Activated naive CD8-positive, alpha-beta T cell treated with anti-CD3 and anti-CD28 coated beads for 36 hours (primary cell): ENCODE measurements at places on chromosomes 2 and 18. TPM values are rescaled to one million over a fixed set of nuclear protein-coding genes. Genes with fewer than 3 reads are reported as not detected.

DNA sequence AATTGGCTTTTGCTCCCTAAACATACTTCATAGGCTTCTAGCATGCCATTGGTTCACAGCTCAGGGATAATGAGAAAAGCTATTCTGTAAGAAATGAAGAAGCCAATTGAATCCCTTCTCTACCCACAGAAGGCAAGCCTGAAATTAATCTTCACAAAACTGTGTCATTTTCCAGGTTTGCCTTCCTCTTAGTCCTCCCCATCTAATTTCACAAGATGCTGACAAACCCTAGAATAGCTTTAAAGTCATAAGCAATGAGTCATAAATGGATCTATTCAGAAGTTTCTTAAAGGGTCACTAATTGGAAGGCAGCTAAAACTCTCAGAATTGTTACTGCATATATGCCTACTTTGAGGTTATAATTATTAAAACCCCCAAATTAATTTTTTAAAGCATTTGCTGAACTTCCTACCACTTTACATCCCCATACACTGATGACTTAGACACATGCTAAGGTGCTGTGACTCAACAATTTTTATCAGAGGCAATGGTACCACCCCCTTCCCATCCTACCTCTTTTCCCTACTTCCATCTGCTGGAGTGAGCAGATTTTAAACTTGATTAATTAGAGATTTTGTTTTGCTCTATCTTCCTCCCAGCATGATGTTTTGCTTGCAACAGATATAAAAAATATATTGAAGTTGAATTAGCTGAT is 51.3 kb upstream of the NABP1 start:
- no peak overlapping the region for H3K4me3 ChIP-seq
- H3K4me1 ChIP-seq: peaks cover 41% of the 10 kb centered on the region
- H3K36me3 ChIP-seq: peaks cover 11% of the 10 kb centered on the region
- no peak for DNase-seq

DNA sequence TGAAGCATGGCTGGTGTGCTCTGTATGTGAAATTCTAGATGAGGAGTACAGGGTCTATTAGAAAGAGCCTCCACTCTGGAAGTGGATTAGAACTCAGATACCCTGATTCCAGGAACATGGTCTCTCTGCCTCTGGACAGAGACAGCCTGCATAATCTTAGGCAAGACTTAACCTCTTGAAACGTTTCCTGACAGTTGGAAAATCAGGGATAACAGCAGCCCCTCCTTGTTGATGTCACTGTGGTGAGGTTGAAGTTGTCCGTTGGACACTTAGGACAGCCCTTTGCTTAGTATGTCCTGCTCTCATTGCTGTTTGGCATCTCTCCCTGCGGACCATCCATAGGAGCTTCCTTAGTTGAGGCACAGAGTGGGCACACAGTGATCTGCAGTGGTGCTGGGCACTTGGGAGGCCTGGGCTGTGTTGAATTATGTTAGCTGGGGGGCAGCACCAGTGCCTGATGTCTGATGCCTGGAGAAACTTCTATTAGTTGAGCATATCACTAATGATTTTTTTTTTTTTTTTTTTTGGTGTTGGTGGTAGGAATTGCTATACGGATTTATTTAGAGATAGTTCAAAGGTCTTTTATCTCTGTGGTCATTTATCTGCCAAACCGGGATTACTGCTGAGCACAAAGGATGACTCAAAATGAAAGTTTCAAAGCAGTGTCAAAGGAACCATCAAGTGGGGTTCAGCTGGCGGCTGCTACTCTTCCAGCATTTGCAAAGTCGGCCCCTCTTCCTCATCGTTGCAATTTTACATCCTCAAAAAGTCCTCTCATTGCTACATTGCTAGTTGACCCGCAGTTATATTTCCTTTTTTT is 28.8 kb downstream of the SETBP1 start:
- no peak overlapping the region for H3K27ac ChIP-seq
- DNase-seq: no peak
- peaks cover 22% of the 10 kb centered on the region for H3K27me3 ChIP-seq
- peaks cover 6% of the 10 kb centered on the region for H3K4me1 ChIP-seq
- H3K36me3 ChIP-seq: no peaks in the 10 kb centered on the region

DNA sequence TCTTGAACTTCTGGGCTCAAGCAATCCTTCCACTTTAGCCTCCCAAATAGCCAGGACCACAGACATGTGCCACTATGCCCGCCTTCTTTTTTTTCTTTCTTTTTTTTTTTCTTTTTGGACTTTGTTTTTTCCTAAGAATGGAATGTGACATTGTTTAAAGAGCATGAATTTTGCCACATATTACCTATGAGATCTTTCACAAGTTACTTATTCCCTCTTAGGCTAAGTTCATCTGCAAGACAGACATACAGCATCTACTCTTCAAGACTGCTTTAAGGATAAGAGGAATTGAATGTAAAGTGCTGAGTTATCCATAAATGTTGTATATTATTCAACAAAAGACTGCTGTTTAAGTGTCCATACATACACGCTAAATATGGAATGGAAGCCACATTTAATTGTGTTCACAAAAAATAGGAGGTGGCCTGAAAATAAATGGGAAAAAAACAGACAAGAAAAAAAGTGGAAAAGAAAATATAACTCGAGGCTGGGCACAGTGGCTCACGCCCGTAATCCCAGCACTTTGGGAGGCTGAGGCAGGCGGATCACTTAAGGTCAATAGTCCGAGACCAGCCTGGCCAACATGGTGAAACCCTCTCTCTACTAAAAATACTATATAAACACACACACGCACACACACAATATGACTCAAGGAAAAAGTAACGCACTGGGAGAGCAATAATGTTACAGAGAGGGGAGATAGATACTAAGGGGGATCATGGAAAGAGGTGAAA is 3.2 kb upstream of the PPM1G start:
- peaks cover 11% of the 10 kb centered on the region for H3K36me3 ChIP-seq
- H3K27ac ChIP-seq: no peak overlapping the region
- H3K27me3 ChIP-seq: peaks cover 4% of the 10 kb centered on the region

DNA sequence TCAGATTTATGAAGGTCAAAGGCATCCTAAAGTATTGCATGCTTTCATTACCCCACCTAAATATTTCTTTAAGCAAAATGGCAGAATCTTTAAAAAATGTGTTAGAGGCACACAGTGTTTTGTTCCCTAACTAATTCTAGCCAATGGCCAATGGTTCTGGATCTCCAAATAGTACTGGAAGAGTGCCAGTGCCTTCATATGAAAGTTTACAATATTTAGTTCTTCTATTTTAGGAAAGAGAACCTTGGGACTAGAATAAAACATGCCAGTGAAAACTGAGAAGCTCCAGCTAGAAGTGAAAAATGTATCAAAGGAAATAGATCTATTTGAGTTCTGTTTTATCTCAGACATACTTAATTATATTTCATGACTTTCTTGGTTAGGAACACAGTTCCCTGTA is 37.1 kb downstream of the TACR1 start:
- no peak overlapping the region for H3K4me3 ChIP-seq
- H3K27ac ChIP-seq: no peak overlapping the region
- H3K27me3 ChIP-seq: no peaks in the 10 kb centered on the region
- DNase-seq: no peak

DNA sequence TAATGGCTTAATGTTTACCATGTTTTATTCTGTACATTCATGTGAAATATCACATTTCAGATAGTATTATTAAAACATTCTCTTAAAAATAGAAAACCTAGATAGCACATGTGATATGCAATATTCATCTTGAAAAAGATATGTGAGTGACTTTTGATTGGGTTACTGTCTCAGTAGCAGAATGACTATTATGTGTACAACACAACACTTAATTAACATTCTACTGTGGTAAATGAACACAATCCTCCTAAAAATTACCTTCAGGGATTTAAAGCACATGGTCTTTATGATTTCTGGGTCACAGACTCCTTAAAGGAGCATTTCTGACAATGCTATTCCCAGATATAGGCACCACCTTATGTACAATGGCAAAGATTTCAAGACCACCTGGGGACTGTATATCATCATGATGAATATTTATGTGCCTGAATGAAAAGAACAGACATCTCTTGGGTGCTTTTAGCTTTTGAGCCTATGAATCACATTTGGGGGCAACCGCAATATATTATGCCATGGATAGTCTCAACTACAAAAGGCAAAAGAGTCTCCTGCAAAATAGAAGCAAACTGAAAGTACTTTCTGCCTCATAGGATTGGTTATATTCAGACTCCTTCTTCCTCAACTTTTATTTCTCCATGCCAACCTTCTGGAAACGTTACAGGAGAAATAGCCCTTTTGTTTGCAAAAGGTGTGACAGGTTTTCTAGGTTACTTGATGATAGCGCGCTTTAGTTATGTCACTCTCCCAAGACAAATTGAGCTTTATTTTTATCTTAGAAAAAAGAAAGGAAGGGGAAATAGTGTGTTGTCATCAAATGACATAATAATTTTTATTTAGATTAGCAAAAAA is 259.0 kb downstream of the CALCRL start:
- H3K36me3 ChIP-seq: no peaks in the 10 kb centered on the region
- H3K27me3 ChIP-seq: no peaks in the 10 kb centered on the region
- DNase-seq: no peak
- H3K4me1 ChIP-seq: no peaks in the 10 kb centered on the region

DNA sequence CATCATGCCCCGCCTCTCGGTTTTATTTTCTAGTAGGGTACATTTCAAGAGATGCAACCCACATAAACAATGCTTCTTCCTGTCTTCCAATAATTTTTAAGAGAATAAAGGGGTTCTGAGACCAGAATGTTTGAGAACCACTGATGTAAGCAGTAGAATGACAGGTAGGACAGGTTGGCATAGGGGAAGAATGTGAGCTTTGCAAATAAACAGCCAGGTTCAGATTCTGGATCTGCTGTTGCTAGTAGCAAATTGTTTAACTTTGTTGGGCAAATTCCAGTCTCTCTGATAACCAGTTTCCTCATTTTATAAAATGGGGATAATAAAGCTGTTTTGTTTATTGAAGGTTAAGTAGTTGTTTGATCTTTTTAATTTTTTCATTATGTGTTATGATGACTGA is 32.8 kb downstream of the SOCS6 start:
- DNase-seq: no peak
- H3K4me3 ChIP-seq: no peak overlapping the region
- H3K36me3 ChIP-seq: peaks cover 8% of the 10 kb centered on the region
- H3K27ac ChIP-seq: no peak overlapping the region

DNA sequence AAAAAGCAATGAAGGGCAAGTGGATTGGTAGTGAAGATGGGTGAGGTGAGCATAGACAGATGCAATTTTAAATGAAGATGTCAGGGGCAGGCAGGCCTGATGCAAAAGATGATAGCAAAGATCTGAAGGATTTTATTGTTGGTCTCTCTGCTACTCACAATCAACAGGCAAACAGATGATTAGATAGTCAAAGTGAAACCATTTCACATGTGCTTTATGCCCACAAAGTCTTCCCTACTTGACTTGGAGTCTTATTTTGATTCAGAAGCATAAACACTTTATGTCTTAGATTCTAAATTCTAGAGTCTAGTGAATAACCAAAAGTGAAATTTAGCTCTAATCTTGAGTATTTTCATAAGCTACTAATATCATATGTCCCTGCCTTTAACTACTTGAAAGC is 153.8 kb upstream of the HNRNPA3 start:
- no peaks in the 10 kb centered on the region for H3K4me1 ChIP-seq
- H3K27me3 ChIP-seq: no peaks in the 10 kb centered on the region
- H3K4me3 ChIP-seq: no peak overlapping the region
- H3K27ac ChIP-seq: no peak overlapping the region

DNA sequence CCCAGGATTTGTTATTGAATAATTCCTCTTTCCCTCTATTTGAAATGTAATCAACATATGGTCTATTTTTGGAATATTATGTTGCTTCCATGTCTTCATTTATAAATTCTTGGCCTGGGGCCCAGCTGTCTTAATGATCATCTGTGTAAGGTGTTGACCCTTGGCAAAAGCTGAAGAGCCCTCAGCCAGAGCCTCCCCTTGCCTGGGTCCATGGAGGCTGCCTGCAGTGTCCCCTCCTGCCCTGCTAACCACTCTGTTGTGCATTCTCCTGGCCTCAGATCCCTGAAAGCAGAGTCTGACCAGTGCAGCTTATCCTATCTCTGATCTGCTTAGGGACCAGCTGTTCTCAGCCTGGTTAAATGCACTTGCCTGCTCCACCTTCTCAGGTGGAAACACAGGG is 226.1 kb upstream of the APCDD1 start:
- H3K4me1 ChIP-seq: no peaks in the 10 kb centered on the region
- no peak overlapping the region for H3K4me3 ChIP-seq
- H3K36me3 ChIP-seq: no peaks in the 10 kb centered on the region
- DNase-seq: no peak

- DNase-seq: peak; percentile 13
- peak overlapping the region; percentile 23 for H3K27ac ChIP-seq
- peaks cover 10% of the 10 kb centered on the region for H3K4me1 ChIP-seq
- no peaks in the 10 kb centered on the region for H3K36me3 ChIP-seq
- no peak overlapping the region for H3K4me3 ChIP-seq
Measured at GRCh38 chr18:57915865-57916582, 112.9 kb upstream of the ATP8B1 start.

- no peaks in the 10 kb centered on the region for H3K27me3 ChIP-seq
- DNase-seq: no peak
- no peaks in the 10 kb centered on the region for H3K4me1 ChIP-seq
- no peak overlapping the region for H3K27ac ChIP-seq
- H3K4me3 ChIP-seq: no peak overlapping the region
Measured at GRCh38 chr2:10234409-10235094, 68.2 kb upstream of the HPCAL1 start.

GRCh38 chr2:234714711-234715110 is 217.8 kb upstream of the ARL4C start:
- H3K27ac ChIP-seq: no peak overlapping the region
- no peaks in the 10 kb centered on the region for H3K36me3 ChIP-seq
- H3K4me1 ChIP-seq: no peaks in the 10 kb centered on the region
- DNase-seq: no peak
- H3K27me3 ChIP-seq: peaks cover 6% of the 10 kb centered on the region

- no peaks in the 10 kb centered on the region for H3K4me1 ChIP-seq
- DNase-seq: no peak
Measured at GRCh38 chr2:22002066-22002465, 878.3 kb downstream of the TDRD15 start.

GRCh38 chr2:117833911-117834310 is 19.4 kb downstream of the DDX18 start:
- DNase-seq: no peak
- no peak overlapping the region for H3K27ac ChIP-seq
- H3K36me3 ChIP-seq: peaks cover 14% of the 10 kb centered on the region
- H3K4me3 ChIP-seq: no peak overlapping the region
- no peaks in the 10 kb centered on the region for H3K27me3 ChIP-seq

DNA sequence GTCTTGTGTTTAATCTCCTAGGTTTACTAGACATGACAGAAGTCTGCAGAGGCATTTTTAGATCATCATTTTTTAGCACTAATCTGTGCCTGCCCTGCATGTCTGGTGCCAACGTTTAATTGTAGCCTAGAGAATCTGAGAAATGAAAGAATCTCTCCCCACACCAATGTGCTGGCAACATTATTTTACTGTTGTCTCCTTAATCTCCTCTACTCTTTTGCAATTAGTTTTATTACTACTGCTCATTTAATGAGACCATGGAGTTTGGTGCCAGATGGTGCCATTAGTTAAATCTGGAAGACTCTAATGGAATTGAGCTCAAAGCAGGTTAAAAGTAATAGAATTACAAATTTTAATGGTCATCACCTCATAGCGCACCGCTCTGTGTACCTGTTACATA is 4.0 kb upstream of the SPP2 start:
- DNase-seq: no peak
- no peaks in the 10 kb centered on the region for H3K36me3 ChIP-seq
- no peaks in the 10 kb centered on the region for H3K27me3 ChIP-seq
- no peak overlapping the region for H3K27ac ChIP-seq
- H3K4me3 ChIP-seq: no peak overlapping the region

Gene UPP2
- not detected for total RNA-seq

Gene FZD7
- total RNA-seq: 0.52 TPM

Gene ZNF407
- 9.6 TPM for total RNA-seq

Gene RNF152
- 0.42 TPM for total RNA-seq

Gene MOGAT1
- total RNA-seq: not detected

Gene CPSF3
- total RNA-seq: 83.8 TPM

Gene CNNM4
- 5.9 TPM for total RNA-seq

Gene GPR45
- total RNA-seq: not detected

Gene ALK
- not detected for total RNA-seq
